Renal cortex interstitium (tissue), 15 donors: ENCODE measurements at places on chromosomes 7 and 10. TPM values are rescaled to one million over a fixed set of nuclear protein-coding genes. Genes with fewer than 3 reads are reported as not detected.

DNA sequence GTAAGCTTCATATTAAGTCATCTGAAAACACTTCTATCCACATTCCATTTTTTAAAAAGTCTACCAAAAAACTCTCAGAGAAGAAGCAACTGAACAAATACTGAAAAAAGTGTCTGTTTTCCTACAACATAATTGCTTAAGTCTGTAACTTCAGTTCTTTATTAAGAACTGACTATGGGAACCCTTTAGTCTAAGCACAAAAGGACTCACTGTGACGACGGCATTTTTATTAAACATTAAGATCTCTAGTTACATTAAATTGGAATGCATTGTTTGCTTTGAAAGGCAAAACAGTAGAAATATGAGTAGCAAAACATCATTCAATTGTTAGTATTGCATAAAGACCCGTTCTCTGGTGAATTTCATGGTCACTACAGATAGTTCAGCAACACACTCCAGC, 5.8 kb upstream of the FAM3C start:
- DNase-seq: no peak

DNA sequence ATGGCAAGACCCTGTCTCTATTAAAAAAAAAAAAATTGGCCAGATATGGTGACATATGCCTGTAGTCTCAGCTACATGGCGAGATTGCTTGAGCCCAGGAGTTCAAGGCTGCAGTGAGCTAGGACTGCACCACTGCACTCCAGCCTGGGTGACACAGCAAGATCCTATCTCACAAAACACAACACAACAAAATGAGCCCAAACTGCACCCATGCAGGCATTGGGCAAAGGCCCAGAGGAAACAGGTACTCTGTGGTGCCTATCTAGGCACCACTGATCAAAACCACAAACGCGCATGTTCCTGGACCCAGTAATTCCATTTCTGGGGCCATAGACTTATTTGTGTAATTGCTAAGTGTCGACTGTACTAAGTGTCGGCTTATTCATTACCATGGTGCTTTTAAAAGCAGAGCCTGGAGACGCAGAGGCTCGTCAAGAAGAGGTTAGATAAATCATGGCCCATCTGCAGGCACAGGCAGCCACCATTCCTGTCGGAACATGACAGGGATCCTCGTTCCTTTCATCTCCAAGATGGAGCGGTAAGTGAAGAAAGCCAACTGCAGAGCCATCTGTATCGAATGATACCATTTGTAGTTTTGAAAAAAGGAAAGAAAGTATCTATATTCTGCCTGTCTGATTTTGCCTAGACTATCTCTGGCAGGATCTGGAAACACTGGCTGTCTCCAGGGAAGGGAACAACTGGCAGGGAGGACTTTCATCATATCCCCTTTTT, 160.4 kb upstream of the RHEB start:
- DNase-seq: no peak

- DNase-seq: no peak
Observed at GRCh38 chr10:78972160-78972946, 96.4 kb upstream of the ZMIZ1 start.

DNA sequence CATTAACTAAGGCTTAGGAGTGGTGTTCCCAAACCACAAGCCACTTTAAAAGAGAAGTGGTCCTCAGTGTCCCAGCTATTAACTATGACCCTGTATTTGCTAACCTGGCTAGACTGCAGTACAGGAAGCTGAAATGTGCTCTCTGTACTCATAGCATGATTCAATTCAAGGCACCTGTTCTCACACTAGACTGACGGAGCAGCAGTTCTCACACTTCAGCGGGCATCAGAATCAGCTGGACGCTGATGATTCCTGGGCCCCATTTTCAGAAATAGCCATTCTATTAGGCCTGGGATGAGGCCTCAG, 24.5 kb upstream of the MSRB2 start:
- no peak for DNase-seq

- DNase-seq: no peak
Observed at GRCh38 chr7:151793531-151793951, 83.4 kb downstream of the PRKAG2 start.

DNA sequence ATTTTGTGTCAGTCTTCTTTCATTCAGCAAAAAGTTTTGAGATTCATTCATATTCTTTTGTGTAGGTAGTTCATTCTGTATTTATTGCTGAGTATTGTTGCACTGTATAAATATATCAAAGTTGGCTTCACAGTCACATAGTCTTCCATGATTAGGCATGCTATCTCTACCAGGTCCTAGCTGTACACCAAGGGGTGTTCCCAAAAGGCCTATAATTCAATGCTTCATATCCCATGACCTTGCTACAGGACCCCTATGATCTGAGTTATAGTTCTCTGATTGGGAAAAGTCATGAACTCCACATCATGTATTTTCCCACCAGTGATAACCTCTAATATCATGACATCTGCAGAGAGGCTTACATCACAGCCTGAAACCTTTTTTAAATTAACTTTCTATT, 47.3 kb upstream of the MAGI2 start:
- no peak for DNase-seq

DNA sequence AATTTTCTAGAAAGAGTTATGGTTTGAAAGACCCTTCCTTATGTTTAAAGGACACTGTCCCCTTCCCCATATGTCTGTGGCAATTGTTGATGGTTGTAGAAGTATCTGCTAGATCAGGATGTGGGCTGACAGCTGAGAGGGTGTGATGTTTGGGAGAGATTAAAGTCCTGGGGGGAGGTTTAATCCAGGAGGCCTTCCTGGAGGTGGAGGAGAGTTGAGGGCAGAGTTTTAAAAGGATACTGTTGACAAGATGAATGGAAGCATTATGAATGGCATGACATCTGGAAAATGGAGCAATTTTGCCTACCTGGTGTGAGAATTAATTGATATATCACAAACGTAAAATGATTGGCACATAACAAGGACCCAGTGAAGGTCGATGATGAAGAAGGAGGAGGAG, 32.9 kb upstream of the SMC3 start:
- no peak for DNase-seq

GRCh38 chr10:44417761-44418160, 32.9 kb upstream of the CXCL12 start:
- no peak for DNase-seq

DNA sequence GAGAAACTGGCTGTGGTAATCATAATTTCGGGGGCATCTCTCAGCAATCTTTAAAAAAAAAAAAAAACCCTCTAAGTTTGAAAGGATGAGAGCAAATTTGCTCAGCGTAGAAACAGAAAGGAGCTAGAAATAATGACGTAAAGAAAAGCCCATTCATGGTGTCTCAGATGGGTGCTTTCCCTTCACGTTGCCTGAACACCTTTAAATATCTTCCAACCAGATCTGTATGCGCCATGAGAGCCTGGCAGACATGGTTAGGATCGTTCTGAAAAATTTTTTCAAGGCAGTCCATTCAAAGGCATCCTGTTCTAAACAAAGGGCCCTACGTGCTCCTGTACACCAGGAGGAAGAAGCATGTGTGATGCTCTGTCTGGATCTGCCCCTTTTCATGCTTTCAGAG, 141.2 kb upstream of the C1QL3 start:
- no peak for DNase-seq

DNA sequence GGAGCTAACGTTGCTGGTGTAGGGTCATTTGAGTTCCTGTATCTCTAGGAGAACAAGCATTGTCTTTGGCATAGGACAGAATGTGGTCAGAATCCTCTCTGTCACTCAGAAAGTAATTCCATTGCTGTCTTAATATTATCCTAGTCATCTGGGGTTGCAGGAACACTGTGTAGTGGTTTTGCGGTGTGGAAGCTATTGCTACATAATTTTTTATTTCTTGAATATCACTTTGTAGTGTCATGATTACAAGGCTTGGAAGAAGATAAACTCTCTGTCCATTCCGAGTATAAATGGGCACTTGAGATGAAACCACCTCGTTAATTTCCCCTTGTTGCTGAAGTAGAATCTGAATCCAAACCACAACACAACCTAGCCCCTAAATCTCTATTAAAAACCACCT, 919.2 kb downstream of the LRMDA start:
- DNase-seq: no peak

DNA sequence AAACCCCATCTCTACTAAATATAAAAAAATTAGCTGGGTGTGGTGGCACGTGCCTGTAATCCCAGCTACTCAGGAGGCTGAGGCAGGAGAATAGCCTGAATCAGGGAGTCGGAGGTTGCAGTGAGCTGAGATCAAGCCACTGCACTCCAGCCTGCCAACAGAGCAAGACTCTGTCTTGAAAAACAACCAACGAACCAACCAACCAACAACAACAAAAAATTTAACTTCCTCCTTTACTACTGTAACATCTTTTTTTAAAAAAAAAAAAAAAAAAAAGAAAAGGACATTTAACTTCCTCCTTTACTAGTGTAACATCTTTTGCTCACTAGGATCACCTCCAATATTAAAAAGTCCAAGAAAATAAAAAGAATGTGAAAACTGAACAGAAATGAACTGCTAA, 92.3 kb upstream of the TMEM168 start:
- no peak for DNase-seq

The VSTM4 gene
- polyA plus RNA-seq: 14.2 TPM

The PRKCQ gene
- 13.8 TPM for polyA plus RNA-seq

The CYP3A7 gene
- polyA plus RNA-seq: 1.4 TPM

The VAX1 gene
- not detected for polyA plus RNA-seq
